ENCODE measurements at places on chromosomes 3 and 15.

DNA sequence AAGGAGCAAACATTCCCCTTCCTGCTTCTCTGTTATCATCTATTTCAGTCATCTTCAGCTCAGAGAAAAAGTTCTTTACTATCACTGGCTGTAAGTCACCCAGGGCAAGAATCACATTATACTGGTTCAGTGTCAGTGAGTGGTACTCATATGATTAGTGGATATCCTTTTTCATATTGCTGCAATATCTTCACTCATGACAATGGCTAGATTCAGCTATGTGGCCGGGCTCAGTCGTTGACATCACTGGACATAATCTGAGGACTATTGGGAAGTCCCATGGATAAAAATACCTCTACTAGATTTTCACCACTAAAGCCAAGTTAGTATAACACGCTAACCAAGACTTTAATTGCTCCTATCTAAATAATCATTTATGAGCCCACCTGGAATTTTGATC, 91.3 kb upstream of the UBE2E2 start:
- DNase-seq, result no peak

DNA sequence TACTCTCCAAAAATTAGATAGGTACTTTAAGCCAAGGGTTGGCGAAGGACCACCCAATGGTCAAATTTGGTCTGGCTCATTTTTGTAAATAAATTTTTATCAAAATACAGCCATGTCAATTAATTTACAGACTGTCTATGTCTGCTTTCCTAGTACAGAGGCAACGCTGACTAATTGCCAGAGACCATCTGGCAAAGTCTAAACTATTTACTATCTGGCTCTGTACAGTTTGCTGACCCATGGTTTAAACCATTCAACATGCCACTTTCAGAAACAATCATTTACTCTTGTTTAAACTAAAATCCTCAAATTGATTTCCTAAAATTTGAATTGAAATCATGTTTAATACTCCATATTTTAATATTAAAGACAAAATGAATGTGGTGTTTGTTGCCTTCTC, 25.9 kb downstream of the CBLB start:
- DNase-seq, result no peak

DNA sequence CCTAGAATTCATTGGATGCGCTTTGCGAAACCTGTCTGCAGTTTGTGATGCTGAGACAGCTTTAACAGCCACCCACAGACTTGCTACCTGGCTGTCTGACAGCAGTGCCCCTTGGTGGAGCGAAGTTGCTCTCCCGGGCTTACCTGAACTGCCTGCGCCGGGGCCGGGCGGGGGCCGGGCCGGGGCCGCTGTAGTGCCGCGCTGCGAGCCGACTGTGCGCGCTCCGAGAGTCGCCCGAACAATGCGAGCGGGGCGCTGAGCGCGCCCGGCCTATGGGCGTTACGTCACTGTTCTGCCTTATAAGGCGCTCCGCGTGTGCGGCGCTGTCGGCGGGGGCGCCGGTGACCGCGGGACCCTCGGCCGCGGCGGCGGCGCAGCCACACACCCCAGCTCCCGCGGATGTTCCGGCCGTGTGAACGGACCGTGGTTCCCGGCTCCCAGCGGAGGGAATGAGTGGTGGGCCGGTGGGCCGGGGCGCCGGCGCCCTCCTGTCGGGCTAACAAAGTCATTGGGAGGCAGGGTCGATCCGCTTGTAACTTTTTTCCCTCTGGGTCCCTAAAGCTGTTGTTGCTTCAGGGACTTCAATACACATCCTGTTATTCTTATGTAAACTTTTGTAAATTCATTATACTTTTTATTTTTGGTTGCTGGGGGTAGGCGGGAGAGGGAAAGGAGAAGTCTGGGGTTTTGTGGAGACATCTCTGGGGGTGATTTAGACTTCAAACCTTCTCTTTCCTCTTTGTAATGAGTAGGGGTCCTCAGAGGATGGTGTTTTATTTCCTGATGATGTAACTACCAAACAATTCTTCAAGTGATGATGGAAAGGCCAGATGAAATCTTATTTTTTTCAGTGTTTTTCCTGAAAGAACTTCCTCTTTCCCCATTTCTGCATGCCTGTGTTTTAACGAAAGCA, 58.5 kb downstream of the CMSS1 start:
- no peak for DNase-seq

- peak; percentile 71 for DNase-seq
Measured at GRCh38 chr15:51162865-51163762, 68.4 kb upstream of the TNFAIP8L3 start.

GRCh38 chr15:76448755-76449154, 112.2 kb downstream of the ISL2 start:
- no peak for DNase-seq

DNA sequence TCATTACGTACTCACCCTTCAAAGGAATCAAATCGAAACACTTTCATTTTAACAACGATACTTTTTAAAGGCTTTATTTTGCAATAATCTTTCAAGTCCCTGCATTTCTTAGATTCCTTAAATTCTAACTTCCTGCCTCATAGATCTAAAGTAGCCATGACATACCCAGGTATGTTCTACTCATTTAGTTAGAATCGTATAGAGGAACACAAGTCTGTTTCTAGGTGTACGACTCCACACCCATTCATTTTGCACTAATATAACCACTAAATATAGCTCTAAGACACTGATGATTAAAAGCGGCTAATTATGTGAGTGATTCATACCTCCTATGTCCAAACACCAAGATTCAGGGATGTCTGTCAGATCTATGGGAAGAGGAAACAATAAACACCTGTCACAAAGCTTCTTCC, 1.3 kb downstream of the ATP13A3 start:
- no peak for DNase-seq

GRCh38 chr3:128498901-128499530, 6.0 kb upstream of the GATA2 start:
- no peak for DNase-seq

DNA sequence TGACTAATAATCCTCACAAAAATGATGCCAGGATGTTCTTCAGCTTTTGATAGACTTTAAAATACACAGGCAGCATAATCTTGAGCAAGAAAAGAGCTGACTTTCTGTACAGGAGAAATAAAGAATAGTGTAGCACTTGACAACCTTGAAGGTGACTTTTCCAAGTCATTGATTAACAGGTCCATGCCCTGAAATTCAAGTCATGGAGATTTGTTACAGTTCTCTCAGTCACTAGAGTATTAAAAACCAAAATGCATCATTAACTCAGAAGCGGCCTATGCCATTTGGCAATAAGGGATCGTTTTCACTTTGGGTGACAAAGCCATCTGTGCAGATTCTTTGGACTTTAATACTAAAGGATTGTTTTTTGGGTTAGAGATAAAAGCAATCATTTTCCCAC, 692.7 kb upstream of the SGO1 start:
- DNase-seq, result no peak
